ENCODE measurements at places on chromosomes 1 and 21.

- DNase-seq: no peak
Measured at GRCh38 chr1:189150624-189151023, 1327.0 kb downstream of the BRINP3 start.

- peak; percentile 66 for DNase-seq
Measured at GRCh38 chr1:24830680-24831272, 85.5 kb downstream of the CLIC4 start.

DNA sequence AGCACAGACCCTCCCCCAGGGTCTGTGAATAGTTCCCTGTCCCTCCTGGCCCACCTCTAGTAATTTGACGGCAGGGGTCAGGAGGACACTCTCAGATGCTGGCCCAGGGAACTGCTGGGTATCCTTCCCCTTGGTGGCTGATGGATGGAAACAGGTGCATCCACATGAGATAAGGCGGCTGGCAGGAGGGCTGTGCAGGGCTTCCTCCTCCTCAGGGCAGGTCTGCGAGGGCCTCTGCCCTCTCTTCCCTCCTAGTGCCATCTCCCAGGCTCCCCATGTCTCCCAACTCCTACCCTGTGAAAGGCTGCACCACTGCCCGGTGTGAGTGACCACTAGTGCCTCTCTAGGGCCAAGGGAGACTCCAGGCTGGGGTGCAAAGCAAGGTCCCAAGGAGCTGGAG, 123.9 kb downstream of the GLIS1 start:
- no peak for DNase-seq

DNA sequence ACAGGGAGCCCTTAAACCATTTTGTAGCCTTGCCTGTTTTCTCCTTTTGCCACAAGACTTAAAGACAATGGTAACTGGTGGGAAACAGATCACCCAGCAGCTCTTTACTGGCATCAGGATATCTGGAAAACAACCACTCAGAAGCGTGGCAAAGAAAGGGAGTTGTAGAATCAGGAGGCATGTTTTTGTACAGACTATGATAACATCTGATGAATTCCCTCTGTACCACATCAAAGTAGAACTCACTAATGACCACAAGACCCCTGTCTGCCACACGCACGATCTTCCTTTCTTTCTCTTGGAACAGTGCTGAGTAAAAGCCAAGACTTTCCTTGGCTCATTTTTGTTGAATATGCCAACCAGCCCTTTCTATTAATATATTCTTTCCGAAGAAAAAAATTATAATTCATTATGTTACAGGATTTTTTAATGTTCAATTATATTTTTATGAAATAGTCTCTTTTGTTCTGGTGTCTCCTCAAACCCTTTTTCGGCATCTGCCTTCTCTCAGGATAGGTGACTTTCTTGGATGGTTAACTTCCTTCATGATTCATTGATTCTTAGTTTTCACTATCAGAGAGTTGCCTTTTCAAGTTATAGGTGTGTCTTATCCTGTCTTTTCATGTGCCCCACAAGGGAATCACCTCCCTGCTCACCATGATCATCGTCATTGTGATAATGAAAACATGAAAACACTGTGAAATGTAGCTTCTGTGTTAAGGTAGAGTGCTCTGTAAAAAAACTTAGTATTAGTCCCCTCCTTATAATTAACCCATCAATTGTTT, 7.9 kb upstream of the PHGDH start:
- no peak for DNase-seq

DNA sequence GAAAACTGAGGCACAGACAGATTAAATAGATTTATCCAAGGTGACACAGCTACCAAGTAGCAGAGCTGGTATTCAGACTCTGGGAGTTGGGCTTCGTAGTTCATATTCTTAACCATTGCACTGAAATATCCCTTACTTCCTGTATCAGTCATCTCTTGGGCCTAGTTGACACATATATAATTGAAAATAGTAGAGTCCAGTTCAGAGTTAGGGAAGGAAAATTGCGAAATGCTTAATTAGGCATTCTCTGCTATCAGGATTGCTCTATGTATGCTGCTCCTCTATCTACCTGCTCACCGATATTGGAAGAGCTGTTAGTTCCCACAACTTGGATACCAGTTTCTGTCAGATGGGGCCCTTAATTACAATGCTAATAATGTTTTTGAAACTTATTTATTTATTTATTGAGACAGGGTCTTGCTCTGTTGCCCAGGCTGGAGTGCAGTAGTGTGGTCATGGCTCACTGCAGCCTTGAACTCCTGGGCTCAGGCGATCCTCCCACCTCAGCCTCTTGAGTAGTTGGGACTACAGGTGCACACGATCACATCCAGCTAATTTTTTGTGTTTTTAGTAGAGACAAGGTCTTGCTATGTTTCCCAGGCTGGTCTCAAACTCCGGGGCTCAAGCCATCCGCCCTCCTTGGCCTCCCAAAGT, 8.2 kb downstream of the RCOR3 start:
- DNase-seq: no peak

Data from CD4-positive, alpha-beta T cell treated with Interleukin-2 at 100 ng/mL for 4 hours (primary cell).